ENCODE measurements at places on chromosomes 13 and 19.

GRCh38 chr13:79547211-79548195 lies 66.5 kb downstream of the NDFIP2 start:
- DNase-seq, result no peak

DNA sequence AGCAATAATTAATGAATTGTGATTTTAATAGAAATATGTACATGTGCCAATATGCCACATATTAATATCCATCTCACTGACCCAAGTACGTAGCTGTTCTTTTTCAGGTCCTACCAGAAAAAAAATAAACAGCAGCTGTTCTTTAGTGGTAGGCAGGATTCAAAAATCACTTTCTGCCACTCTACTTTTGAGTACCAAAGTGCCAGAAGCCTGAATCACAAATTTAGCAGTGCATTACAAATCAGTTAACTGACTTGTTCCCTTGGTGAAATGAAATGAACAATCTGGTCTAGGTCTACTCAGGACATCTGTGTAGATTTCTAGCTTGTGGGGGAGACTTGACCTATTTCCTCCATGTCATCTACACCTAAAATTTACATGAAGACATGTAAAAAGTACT lies 775.5 kb upstream of the GPC6 start:
- DNase-seq, result no peak

- DNase-seq, result no peak
Observed at GRCh38 chr13:67226696-67227095, 3.4 kb downstream of the PCDH9 start.

DNA sequence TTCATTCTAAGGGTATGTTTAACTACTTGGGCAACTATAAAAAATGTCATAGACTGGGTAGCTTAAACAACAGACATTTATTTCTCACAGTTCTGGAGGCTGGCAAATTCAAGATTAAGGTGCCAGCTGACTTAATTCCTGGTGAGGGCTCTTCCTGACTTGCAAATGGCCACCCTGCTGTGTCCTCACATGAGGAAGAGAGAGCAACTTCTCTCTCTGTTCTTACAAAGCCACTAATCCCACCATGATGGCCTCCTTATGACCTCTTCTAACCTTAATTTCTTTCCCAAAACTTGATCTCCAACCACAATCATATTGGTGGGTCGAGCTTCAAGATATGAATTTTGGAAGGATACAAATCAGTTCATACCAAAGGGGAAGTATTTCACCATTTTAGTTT lies 399.0 kb downstream of the DCT start:
- DNase-seq, result no peak

- no peak for DNase-seq
Observed at GRCh38 chr19:43501661-43502418, 2.7 kb downstream of the PHLDB3 start.

DNA sequence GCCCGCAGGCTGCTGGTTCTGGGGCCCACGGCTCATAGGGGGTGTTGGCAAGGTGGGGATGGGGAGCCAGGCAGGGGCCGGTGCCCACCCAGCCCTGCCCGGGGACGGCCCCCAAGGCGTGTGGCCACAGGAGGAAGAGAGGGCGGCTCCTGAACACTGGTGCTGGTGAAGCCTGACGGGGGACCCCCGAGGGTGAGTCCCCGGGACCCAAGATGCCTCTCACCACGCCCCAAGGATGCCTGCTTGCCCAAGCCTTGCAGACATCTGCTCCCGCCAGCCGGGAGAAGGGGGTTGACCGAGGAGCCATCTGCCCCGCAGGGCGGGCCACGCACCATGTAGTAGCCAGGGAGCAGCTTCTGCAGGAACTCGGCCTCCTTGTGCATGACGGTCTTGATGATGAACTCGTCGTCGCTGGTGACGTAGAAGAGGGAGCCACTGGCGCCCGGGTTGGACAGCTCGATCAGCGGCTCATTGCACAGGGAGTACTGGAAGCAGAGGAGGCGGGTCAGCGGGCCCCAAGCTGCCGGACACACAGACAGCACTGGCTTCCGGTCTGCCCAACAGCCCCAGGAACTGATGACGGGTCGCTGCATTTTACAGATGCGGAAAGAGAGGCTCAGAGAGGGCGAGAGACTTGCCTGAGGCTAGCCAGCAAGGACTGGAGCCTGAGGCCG lies 29.6 kb upstream of the CACTIN start:
- DNase-seq, result no peak

All from activated naive CD4-positive, alpha-beta T cell treated with anti-CD3 and anti-CD28 coated beads for 36 hours (primary cell).